Cardiac fibroblast (primary cell): ENCODE measurements at places on chromosomes 11 and 22.

DNA sequence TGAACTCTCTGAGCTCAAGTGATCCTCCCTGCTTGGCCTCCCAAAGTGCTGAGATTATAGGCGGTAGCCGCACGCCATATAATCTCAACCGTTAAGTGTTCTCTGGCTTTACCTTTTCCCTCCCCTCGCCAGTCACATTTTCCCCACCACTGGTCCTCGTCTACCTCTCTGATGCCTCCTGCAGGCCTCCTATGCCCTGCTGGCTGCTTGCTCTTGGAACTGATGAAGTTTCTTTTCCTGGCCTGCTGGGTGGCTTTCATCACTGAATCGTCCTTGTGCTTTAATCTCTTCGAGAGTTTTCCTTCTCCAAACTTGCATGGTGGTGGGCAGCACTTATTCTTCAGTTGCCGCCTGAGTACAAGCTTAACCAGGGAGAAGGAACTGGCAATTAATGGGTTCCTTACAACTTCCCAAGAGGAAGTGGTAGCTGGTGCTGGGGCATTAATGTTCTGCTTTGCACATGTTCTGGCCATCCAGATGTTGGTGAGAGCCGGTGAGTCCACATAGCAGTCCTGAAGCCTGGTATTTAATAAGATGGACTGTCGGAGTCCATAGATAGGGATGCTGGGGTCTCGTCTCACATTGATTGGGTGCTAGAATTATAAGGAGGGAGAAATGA lies 1.3 kb downstream of the C22orf31 start:
- DNase-seq, result no peak

GRCh38 chr11:46776878-46777277 lies 57.9 kb downstream of the F2 start:
- no peak for DNase-seq

DNA sequence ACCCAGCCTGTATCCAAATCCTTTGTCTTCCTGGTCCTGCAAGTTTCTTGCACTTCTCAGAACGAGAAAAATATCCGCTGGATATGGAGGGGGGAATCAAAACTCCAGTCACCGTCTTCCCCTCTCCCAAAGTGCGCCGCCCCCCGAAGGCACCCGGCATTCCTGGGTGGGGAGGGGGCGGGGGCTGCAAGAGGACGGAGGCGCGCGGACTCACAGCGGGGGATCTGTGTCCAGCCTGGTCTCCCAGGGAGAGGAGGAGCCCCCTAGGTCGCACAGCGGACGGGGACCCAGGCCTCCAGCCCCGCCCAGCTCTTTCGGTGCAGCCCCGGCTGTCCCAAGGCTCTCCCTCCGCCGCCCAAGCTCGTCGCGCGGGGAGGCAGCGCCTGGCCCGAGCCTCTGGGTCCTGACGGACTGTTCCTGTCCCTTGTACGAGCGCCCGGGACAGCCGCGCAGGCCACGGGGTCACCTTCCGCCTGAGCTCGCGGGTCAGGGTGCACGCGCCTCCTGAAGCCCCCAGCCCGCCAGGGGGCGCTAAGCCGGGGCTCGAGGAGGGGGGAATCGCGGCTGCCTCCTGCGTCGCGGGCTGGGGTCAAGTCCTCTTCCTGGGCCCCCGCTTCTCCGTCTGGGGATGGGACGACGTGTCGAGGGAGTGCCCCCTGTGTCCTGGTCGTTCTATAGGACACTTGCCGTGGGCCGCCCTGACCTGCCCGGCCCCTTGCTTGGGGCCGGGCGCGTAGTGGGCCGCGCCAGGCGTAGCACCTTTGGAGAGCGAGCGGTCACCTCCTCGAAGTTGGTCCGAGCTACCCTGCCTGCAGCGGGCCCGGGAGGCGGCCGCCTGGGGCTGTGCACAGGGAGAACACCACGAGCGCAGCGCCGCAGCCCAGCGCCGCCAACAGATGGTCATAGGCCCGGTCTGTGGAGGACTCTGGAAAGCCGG lies 2.4 kb upstream of the WNT11 start:
- DNase-seq, result peak; percentile 43

- DNase-seq, result no peak
Measured at GRCh38 chr22:48354096-48354495, 1473.6 kb downstream of the BRD1 start.

DNA sequence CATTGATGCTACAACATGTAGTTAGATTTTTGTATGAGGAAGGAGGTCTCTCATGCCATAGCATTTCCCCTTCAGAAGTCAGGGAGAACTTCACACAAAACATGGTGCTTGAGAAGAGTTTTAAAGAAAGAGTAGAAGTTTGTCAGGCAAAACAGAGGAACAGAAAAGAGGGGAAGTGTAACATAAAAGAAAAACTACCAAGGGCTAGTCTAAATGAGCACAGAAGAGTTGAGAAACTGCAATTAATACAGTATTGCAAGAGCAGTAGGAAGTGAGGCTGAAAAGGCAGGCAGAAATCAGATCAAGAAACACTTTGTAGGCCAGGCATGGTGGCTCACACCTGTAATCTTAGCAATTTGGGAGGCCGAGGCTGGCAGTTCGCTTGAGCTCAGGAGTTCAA lies 61.0 kb downstream of the FAM168A start:
- no peak for DNase-seq

- no peak for DNase-seq
Measured at GRCh38 chr22:46769191-46769675, 6.8 kb downstream of the TBC1D22A start.
